ENCODE measurements at places on chromosomes 2 and 18.
A peak's percentile ranks its signal among the peaks of the same experiment; 100 is the strongest.

DNA sequence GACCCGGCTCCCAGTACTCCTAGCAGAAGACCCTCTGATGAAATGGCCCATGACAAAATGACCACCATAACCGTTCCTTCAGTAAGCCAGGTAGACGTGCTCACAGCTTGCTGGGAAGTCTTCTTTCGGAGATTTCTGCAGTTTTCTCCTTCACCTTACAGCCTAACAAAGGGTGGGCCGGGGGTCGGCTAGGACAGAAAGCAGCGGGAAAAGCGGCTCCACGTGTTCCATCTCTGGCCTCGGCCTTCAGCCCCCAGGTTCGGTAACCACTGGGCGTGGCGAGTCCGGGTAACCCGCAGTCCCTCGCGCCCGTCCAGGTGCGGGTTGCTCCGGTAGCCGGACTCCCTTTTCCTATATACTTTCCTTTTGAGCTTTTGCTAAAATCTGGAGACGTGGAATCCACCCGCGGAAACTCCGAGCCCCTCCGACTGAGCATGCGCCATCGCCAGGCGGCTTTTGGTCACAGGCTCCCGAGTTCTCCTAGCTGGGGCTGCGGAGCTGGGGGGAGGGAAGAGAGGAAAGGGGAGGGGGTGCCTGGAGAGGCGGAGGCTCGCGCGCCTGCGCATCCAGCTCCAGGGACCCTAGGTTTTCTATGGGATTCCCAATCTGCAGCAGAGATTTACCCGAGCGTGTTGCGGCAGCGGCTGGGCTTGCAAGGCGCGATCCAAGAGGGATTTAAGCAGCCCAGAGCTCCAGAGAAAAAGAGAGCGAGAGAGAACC is at the start of gene VSNL1:
VSNL1 (plus strand) TSS at position 604 of the 720 bp plus-strand sequence. CDS start 51,379 bp downstream, outside the sequence.
- peak; percentile 25 for DNase-seq

DNA sequence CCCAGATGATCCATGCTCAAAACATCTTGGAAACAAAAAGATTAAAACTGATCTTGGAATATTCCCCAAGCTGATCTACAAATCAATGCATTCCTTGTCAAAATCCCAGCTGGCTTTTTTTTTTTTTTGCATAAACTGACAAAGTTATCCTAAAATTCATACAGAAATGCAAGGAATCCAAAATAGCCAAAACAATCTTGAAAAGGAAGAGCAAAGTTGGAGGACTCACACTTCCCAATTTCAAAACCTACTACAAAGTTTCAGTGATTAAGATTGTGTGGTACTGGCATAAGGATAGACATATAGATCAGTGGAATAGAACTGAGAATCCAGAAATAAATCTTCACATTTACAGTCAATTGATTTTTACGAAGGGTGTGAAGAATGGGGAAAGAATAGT is 306.8 kb upstream of the MGAT5 start:
- no peak for DNase-seq

GRCh38 chr2:25877431-25878360 is 591 bp downstream of the ASXL2 start:
- peak; percentile 66 for DNase-seq

DNA sequence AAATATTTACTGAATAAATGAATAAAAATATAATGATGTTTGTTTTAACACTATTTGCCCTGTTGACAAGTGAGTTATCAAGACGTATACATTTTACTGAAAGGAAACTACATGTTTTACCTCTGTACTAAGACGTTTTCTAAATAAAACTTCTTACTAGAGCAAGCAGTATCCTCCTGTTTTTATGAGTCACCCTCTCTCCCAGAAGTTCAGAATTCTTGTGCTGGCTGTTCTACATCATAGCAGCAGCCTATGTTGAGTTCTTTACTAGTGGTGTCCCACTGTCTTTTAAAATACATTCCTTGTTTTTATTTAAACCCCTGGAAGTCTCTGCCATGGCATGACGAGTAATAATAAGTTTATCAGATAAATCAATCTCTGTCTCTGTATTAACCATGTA is 297.4 kb downstream of the CALCRL start:
- no peak for DNase-seq

DNA sequence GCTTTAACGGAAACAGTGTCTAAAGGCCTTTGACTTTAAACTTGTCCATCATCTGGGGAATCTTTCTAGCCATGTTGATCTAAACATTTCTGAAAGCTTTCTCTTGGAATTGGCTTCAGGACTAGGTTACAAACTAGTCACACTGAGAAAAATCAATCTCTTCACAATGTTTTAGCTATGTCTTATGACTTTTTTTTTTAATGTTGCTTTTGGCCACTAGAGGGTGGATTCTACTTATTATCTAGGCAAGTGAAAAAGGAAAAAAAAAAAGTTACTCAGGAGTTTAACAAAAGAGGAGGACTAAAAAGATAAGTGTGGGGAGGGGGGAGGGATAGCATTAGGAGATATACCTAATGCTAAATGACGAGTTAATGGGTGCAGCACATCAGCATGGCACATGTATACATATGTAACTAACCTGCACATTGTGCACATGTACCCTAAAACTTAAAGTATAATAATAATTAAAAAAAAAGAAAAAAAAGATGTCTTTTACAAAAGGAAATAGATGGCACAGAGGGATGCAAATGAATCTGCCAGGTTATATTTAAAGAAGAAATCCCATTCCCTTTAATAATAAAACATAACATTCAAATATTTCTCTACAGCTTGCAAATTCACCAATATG is 160.4 kb upstream of the PID1 start:
- no peak for DNase-seq

DNA sequence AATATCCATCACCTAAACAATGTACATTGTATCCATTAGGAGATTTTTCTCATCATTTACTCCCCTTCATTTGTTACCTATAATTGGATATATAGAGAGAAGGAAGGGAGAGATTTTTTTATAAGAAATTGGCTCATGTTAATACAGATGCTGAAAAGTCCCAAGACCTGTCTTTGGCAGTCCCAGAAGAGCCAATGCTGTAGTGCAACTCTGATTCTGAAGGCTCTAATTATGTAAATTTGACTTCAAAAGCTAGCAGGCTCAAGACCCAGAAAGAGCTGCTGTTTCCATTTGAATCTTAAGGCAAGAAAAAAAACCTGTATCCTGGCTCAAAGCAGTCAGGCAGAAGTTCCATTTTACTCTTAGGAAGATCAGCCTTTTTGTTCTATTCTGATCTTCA is 1245.5 kb upstream of the FAM98A start:
- no peak for DNase-seq

DNA sequence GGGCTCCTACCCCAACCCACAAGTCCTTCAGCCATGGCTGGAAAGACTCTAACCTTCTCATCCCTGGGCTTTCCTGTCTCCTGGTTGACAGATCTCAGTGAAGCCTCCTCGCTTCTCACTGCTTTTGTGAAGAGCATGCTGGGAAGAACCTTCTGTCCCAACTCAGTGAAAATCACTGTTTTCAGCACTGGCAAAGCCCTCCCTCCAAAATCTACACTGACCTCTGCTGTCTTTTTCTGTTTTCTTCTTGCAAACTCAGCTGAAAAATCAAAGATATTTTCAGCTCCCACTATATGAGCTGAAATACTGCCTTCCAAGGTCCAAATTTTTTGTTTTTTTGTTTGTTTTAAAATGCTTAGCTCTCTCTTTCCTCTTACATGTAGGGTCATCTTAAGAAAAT is 266.3 kb upstream of the AGAP1 start:
- DNase-seq, result no peak

GRCh38 chr2:181046833-181047232 is 66.4 kb downstream of the UBE2E3 start:
- no peak for DNase-seq

GRCh38 chr2:240589375-240589774 is 2.8 kb downstream of the CAPN10 start:
- DNase-seq, result no peak

DNA sequence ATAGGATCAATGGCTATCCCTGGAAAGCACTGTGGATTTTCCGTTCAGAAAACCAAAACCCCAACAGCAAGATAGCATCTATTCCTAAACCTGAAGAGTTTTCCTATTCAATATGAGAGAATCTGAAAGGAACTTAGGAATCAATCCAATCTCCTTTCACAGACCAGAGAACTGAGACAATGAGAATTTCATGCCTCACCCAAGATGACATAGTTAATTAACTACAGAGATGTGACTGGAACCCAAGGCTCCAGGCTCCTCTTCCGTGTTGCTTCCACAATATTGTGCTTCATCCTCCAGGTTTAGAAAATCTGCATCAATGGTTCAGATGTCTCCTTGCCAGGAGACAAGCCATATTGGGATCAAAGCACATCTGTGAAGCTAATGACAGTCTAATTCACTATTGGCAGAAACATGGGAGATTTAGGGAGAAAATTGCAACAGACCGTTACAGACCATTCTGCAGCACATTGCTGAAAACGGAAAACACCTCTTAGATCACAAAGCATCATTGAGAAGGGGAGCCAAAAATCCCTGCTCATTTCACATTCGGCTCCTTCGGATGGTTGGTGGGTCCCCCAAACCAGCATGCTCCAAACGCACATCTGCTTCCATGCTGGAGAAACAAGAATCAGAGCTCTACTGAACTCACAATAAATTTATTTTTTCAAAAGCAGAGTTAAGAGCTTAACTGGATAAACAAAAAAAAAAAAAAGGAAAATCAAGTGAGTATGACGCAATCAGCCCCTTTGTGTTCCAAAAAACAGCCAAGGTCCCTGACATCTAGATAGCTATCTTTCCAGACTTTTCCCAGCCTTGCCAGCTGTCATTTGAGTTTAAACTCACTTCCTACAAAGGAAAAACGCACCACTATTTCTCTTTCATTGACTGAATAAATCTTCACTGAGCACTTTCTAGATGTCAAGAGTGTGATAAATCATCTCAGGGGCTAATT is 290.3 kb downstream of the C1D start:
- no peak for DNase-seq

DNA sequence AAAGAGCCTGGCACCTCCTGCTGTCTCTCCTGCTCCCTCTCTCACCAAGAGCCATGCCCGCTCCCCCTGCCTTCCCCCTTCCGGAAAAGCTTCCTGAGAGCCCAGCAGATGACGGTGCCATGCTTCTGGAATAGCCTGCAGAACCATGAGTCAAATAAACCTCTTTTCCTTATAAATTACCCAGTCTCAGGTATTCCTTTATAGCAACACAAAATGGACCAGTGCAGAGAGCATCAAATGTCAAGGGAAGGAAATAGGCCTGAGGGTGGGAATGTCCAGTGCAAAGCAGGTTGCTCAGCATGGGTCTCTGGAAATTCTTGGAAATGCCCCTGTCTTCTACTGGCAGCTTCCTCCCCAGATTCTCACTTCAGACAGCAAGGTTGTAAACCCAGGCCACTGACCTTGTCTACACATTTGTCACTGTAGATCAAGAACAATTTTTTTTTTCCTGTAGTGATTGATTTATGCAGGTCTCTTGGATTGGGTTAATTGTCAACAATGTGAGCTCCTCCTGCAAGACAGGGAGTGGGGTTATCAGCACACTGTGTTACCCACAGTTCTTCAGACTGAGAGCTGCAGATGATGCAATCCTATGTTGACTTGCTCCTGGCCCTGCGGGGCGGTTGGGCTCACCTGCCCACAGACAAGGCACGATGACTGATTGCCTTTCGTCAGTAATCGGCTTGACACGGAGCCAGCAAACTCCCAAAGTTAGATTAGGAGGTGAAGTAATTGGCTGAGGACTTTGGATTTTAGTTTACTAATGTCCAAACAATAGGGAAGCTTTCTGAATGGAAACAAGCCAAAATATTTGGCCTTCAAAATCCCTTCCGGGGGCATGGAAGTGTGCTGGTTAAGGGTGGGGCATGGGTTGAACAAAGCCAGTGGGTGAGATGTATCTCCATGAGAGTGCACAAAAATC is 5.4 kb upstream of the BOD1L2 start:
- DNase-seq, result no peak

DNA sequence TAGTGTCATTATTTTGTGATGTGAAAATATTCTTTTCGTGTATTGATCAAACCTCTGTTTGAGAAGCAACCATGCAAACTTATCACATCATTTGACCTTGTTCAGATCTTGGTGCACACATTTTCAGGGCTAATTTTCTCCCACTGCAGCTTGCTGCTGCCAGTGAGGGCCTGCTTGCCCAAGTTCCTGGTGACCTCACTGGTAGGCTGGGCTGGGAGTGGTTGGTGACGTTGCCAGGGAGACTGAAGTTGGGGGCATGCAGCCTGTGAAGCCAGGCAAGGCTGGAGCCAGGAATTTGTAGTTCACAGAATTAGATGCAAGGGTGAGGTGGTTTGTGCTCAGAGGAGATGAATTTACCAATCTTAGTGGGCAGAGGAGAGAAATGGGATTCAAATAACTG is 38.5 kb downstream of the PARD3B start:
- peak; percentile 9 for DNase-seq

GRCh38 chr2:199684832-199685231 is 166.2 kb downstream of the FTCDNL1 start:
- no peak for DNase-seq

GRCh38 chr2:98936353-98937351 is 627 bp upstream of the CRACDL start:
- no peak for DNase-seq

GRCh38 chr2:95346738-95347671 is 49.9 kb downstream of the KCNIP3 start:
- no peak for DNase-seq

DNA sequence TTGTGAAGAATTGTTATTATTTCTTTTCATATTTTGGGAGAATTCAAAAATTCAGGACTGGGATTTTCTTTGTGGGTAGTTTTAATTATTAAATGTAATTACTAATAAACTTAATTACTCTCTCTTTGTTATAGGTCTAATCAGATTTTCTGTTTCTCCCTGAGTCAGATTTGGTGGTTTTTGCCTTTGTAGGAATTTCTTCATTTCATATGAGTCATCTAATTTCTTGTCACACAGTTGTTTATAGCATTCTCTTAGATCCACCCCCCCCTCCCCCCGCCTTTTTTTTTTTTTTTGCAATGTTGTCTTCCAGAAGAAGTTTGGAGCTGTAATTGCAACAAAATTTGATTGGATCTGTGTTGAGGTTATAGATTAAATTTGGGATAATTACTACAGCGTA is 26.0 kb upstream of the GALR1 start:
- DNase-seq, result no peak

DNA sequence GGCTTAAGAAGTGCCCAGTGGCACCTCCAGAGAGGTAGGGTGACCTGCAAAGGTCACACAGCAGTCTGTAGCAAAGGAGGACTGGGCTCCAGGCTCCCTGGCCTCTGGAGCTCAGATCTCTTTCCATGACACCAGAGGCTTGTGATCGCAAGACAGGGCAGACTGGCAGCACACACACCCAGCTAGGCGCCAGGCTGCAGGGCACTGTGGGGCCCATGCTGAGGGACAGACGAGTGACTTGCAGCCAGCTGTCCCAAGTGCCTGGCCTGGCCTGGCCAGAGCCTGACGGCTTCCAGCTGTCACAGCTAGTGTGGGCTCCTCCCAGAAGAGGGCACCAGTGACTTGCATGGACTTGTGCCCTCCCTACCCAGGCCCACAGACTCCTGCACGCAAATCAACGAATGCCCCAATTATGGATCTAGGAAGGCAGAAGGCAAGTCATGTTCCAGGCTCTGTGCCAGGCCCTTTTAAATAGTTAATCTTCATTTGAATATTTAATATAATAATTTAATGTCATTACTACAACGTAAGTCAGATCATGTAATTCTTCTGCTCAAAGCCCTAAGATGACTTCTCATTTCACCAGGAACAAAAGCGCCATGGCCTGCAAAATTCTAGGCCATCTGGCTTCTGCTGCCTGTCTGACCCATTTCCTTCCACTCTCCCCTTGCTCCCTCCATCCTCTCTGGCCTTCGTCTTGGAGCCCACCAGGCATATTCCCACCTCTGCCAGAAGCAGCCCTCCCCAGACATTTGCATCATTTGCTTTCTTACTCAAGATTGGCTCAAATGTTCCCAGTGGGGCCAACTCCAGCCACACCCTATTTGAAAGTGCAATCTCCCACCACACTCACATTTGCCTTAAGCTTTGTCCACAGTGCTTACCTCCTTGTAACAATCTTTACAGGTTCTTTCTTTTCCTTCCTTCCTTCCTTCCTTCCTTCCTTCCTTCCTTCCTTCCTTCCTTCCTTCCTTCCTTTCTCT is 3.7 kb upstream of the SPEG start:
- no peak for DNase-seq
